ENCODE measurements at places on chromosomes 2 and 18.
A peak's percentile ranks its signal among the peaks of the same experiment; 100 is the strongest.

DNA sequence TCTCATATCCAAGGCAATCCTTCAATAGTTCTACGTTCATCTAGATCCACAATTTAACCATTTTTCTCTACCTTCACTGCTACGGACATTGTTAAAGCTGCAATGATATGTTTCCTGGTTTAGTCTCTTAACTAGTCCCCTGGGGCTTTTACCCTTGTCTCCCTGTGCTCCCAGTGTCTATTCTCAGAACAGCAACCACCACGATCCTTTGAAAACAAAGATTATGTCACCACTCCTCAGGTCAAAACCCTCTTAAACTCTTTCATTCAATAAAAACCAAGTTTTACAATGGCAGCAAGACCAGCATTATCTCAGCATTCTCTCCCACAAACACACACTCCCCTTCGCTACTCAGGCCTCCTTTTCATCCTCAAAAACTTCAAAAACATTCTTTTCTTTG is 298.2 kb upstream of the CHST9 start:
- no peak for DNase-seq

GRCh38 chr2:237627441-237628246 is at the start of gene LRRFIP1:
Gene LRRFIP1, plus strand, starts transcription at chr2:237627587. Its CDS starts 58 bp downstream, at chr2:237627645.
- no peak for DNase-seq

- DNase-seq: no peak
Measured at GRCh38 chr2:113376253-113376912, 61.1 kb upstream of the ZNG1B start.

DNA sequence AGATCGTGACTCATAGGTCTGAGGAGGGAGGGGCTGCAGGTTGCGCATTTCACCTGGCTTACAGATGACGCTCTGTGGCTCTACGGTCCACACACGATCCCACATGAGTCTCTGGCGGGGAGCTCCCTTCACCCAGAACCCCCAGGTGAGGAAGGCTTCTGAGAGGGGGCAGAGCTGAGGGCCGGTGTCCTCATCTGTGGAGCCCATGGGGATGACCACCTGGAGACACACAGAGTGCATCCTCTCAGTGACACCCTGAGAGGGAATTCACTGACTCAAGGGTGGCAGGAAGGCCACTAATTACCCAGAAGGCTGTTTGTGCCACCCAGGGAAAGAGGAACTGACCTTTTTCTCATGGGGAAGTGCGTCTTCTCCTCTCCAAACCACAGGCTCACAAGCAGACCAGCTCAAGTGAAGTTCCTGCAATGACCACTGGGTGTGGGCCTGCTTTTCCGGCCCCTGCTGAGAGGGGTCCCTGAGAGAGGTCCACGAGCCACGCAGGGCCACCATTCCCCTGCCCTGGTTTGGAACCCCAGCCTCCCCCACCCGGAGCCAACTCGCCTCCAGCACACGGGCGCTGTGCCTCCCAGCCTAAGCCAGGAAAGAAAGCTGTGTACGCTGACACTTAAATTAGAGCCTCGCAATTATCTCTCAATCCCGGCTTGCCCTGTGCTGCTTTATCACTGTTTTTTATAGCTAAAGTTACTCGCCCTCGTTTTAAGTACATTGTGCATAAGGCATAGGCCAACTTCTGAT is 114.1 kb downstream of the BCL11A start:
- DNase-seq: no peak

DNA sequence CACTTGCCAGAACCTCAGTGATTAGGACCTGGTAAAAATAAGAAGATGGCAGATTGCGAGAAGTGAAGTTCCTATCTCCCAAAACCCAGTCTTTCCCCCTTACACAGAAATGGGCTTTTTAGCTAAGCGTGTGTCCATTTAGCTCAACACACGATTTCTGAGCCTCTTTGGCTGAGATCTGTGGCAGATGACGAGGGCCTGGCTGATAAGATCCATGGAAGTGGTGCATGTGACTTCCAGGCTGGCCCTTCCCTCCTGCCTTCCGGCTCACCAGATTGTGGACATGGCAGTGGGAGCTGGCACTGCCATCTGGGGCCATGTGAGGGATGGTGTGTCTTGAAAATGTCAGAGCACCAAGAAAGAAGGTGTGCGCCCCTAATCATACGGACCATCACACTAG is 41.0 kb upstream of the ZFP36L2 start:
- DNase-seq: no peak

DNA sequence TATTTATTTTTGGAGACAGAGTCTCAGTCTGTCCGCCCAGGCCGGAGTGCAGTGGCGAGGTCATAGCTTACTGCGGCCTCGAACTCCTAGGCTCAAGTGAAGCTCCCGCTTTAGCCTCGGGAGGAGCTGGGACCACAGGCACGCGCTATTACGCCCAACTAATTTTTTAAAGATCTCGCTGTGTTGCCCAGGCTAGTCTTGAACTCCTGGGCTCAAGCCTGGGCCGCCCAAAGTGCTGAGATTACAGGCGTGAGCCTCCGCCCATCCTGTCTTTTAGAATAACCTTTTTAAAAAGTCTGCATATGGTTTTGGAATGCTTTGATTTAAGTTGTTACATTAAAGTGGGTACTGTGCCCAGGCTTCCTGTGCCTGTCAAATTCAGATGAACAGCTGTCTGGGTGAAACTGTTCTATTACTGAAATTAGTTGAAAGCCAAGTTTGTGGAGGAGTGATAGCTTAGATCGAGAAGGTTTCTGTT is 944 bp downstream of the RAB3GAP1 start:
- DNase-seq: no peak

GRCh38 chr2:176187899-176188773 is at the start of gene HOXD1:
Gene HOXD1, plus strand, starts transcription at chr2:176188668. Its CDS starts 134 bp downstream, at chr2:176188802.
- DNase-seq: no peak

DNA sequence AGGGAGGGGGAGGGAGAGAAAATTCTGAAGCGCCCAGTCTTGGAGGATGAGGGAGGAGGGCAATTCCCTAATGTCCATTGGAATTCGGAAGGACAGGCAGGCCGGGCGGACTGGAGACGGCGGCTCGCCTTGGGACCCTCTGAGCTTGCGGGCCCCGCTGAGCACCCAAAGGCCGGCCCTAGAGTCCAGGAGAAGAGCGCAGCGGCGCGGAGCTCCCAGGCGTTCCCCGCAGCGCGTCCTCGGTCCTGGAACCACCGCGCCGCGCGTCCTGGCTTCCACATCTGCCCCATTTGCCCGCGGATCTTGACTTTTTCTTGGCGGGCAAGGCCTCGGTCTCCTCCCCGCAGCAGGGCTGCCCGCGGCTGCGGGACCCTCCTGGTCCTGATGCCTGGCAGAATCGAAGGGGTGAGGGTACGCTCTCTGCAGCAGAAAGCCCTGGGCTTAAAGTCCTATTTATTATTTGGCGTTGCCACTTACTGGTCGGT is 675 bp upstream of the MLPH start:
- DNase-seq: no peak

DNA sequence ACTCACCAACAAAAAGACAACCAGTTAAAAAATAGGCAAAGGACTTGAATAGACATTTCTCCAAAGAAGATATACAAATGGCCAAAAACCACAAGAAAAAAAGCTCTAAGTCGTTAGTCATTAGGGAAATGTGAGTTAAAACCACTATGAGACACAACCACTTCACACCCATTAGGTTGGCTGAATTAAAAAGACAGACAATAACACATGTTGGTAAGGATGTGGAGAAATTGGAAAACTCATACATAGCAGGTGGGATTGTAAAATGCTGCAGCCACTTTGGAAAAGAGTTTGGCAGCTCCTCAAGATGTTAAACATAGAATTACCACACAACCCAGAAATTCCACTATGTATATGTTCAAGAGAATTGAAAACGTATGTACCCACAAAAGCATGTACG is 117.6 kb upstream of the SPATS2L start:
- no peak for DNase-seq

DNA sequence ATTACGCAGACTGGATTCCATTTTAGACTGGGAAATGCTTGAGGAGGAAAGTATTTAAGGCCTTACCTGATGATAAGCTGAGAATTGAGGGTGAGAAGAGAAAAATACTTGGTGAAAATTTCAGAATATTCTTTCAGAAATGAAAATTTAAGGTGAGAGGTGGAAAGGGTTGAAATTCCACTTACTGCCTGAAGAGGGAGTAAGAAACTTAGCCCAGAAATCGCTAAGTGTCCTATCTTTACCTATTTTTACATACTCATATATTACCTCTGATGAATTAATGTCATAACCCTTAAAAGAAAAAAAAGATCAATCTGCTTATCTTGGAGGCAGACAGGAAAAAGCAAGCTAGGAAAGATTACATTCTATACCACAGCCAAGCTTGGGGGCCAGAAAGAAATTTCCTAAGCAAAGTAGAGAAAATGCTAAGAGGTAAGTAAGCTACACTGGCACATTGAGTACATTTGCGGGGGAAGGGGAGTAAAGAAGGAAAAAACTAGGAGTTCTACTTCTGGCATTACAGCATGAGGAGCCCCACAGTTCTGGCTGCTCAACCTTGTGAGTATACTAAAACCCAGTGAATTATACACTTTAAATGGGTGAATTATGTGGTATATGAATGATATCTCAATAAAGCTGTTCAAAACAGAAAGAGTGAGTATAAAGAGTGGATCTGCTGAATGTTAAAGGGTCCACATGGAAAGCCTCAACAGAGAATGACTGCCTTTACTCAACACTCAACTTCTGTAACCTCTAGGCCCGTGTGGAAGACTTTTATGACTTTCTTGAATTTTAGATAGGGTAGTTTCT is 33.8 kb downstream of the SMC6 start:
- DNase-seq: no peak

- DNase-seq: no peak
Measured at GRCh38 chr2:197159661-197160211, 150.8 kb downstream of the ANKRD44 start.

- no peak for DNase-seq
Measured at GRCh38 chr18:39058386-39059000, 1492.9 kb upstream of the CELF4 start.

GRCh38 chr2:81984969-81985637 is 1680.6 kb upstream of the LRRTM1 start:
- DNase-seq: no peak

DNA sequence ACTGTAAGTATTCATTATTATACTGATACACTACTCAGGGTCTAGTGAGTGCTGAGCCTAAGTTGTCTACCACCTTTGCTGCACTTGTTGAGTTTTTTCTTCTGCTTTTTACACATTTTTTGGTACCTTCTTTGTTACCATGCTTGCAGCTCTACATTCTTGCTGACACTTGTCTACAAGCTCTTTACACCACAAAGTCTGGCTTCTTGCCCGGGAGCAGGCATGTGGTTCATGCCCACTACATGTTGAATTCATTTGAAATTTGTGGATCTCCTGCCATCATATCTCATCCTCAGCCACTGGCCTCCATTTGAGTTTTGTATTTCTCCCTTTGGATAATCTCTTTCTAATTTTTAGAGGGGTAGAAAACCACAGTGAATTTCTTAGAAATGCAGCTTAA is 29.9 kb downstream of the IL18R1 start:
- DNase-seq: no peak

- no peak for DNase-seq
Measured at GRCh38 chr2:101881131-101881530, 110.6 kb upstream of the IL1R2 start.

GRCh38 chr2:20179755-20180594 is 45.0 kb downstream of the SDC1 start:
- no peak for DNase-seq

DNA sequence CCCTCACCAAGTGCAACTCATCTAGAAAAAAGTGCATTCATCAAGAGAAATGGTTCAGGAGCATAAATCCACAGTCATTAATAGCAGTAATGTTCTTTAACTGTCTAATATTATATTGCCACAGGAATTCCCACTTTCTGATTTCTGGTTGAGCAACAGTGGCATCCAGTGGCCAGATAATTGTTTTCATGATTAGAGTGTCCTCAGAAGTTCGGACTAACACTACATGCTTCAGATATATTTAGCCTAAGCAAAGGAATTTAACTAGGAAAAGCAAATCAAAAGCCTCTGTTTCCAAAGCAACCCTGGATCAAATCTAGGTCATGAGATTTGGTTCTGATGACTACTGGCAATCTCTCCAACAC is 9.8 kb upstream of the ERBB4 start:
- peak; percentile 16 for DNase-seq

DNA sequence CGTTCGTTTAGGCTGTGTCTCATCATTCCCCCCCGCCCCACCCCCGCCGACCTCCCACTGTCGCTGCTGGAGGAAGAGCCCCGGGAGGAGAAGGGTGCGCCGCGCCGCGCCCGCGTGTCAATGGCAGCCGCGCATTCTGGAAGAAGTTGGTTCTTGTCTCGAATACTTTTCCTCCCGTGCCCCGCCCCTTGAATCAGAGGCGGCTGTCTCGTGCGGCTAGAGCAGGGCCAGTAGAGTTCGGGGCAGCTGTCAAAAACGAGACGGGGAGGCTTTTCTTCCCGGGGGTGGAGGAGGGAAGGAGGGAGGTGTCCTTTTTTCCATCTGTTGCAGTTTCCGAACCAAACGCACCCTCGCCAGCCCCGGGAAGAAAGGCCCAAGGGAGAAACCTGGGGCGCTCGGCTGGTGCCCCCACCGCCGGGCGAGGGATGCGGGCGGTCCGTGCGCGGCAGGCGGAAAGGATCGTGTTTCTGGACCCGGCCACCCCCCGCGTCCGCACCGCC is 410 bp upstream of the TGIF1 start:
- DNase-seq: no peak

DNA sequence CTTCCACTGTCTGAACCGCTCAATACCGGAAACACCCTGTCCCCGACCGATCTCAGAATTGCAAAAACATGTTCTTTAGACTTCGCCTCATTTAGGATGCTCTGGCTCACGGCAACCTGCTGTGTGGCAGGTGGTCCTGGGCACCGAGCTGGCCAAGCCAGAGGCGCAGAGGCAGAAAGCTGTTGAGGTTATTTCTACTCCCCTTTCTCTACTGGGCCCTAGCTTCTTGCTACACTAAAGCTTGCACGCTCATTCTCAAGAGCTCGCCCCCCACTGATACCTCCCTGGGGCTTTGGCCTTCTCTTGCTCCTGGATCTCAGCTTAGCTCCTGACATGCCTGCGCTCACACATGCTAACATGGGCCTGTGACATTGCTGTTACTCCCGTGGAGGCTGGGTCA is 417.4 kb downstream of the LPIN1 start:
- DNase-seq: no peak

GRCh38 chr18:33532978-33533377 is 45.0 kb upstream of the ASXL3 start:
- DNase-seq: no peak

DNA sequence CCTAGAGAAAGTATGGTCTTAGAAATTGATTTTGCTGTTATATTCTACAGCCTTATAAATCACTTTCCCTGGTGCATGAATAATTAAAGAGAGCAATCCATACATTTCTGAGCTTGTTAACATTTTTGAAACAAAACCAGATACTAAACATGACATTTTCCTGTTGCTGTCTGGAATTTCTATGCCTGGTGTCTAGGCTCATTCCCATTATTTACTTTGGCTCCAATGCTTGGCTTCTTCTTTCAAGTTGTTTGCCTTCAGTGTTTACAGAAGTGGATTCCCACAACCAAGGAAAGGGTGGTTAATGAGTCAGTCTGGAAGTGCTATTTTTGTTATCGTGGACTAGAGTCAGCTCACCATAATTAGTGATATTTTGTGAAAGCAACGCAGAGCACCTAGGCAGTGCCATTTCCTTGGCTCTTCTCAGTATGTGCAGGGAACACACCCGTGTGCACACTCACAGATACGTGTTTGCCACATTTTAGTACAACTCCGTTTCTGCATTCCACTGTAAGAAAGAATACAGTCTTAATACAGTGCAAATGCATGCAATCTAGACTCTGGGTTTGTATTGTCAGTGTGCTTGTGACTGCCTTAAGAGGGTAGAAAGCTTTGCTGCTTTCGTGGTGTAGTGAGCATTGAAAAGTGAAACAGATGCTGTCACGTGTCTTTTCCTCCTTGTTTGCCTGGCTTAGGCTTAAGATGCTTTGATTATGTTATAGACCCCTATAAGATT is 185.0 kb upstream of the RASGRP3 start:
- DNase-seq: peak; percentile 52
